ENCODE measurements at places on chromosomes 5 and 9.

GRCh38 chr9:87435189-87435880, 62.3 kb upstream of the DAPK1 start:
- DNase-seq = no peak

DNA sequence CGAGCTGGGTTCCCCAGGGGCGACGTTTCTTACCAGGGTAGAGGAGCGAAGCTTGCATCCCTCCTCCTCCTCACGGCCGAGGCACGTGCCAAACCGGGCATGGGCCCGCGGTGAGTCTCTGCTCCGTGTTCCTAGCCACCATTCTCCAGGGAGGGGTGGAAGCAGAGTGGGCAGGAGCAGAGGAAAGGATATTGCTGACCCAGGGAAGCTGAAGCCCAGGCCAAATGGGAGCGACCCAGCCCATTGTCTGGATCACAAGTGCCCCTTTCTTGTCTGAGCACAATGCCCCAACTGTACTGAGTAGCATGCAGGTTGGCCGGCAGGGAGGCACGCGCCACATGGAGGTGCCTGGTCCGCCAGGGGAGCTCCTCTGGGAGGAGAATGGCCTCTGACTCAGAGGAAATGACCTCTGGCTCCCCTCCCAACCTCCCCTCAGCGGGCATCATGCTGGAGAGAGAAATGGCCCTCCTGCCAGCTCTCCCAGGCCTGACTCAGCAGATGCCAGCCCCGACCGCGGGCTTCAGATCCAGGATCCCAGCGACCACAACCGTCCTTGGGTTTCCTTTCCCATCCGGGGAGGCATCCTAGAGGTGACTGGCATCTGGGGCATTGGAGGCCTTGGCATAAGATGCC, 1.1 kb downstream of the PRR7 start:
- peak; percentile 42 for DNase-seq

GRCh38 chr9:95085036-95085770, 232.3 kb downstream of the FANCC start:
- DNase-seq = no peak

- DNase-seq = peak; percentile 86
These were observed 21.4 kb upstream of the OTULINL start for GRCh38 chr5:14560091-14560595.

DNA sequence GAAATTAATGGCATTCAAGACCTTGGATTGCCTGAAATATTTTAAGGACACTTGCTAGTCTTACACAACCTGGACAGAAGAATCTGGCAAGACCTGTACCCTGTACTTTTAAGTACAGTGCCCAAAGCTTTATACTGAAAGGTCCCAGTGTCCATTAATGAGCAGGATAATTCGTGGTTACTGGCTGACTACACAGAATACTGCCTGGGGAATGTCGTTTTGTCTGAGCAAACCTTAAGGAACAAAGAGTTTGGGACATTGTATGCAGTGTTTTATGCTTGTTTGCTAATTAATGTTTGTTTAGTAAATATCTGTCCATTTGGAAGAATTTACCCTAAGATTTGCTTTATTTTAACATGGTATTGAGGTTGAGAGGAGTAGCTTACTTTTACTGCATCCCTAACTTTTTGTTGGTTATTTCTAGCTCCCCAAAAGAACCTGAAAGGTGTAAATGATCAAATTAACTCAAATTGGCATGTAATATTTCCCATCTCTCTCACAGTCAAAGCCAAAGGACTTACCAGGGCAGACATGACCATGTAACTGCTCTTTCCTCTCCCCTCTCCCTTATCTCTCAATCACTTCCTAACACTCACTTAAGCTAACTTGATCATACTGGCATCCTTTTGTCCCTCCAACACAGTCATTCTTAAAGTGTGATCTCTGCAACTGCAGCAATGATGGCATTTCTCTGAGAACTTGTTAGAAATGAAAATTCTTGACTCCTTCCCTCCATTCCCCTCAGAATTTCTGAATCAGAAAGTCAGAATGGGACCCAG, 15.7 kb downstream of the RANBP3L start:
- no peak for DNase-seq

DNA sequence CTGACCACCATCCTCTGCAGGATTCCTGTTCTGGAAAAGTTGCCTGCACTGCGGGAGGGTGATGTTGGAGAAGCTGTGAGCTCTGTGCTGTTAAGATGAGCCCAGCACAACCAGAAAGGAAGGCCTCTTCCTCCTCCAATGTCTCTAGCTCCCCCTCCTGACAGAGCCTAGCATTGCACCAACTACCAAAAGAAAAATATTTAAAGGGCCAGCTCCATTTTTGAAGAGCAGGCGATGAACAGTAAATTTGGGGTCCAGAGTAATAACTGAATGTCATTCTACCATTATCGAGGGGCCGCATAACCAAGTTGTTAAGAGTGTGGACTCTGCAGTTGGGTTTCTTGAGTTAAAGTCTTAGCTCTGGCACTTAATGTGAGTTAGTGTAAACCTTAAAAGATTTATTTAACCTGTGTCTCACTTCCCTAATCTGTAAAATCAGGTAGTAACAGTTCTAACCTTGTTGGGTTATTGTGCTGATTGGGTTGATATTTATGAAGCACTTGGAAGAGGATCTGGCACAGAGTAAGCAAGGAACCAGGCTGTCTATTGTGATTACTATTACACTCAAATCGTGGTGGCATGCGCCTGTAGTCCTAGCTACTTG, 3.9 kb downstream of the TEX53 start:
- peak; percentile 74 for DNase-seq

- no peak for DNase-seq
These were observed 146.5 kb downstream of the SPATA31D1 start for GRCh38 chr9:82135106-82135505.

GRCh38 chr9:109875495-109876129, 95.6 kb downstream of the PALM2AKAP2 start:
- no peak for DNase-seq

GRCh38 chr9:4119778-4120554, 179.9 kb downstream of the GLIS3 start:
- no peak for DNase-seq

DNA sequence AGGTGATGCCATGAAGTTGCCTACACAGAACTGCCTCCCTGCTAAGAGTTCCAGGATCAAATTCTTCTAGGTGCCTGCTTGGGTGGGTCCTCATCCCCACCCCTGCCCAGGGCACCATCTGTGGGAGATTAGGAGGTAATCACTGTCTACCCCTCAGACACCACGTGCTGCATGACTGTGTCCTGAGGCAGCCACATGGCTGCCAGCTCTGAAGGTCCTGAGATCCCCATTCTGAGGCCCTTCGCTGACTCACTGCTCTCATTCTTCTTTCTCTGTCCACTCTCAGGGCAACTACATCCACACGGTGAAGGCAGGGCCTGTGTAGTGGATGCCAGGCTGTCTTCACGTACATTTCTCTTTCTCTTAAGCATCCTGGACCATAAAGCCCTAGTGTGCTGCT, 222.9 kb upstream of the ANKRD55 start:
- no peak for DNase-seq

DNA sequence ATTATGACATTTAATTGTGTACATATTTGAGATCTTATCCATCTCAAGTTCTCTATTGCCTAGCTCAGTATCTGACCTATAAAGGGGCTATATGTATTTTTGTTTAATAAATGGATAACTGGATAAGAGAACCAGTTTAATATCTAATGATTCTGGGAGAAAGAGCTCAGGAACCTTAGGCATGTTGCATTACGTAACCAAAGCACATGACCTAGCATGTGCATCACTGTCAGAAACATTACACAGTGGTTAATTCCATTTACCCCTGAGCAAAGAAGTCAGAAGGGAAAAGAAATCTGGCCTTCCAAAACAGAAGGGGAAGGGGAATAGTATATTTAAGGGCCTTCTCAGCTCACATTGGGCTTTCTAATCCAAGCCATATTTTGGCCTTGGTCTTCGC, 12.3 kb downstream of the PAPPA start:
- DNase-seq = no peak

DNA sequence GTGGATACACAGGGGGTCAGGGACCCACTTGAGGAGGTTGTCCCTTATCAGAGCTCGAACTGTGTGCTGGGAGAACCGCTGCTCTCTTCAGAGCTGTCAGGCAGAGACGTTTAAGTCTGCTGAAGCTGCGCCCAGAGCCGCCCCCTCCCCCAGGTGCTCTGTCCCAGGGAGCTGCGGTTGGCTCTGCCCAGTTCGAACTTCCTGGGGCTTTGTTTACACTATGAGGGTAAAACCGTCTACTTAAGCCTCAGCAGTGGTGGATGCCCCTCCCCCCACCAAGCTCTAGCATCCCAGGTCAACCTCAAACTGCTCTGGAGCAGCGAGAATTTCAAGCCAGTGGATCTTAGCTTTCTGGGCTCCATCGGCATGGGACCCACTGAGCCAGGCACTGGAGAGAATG, 15.9 kb downstream of the SRD5A1 start:
- no peak for DNase-seq

DNA sequence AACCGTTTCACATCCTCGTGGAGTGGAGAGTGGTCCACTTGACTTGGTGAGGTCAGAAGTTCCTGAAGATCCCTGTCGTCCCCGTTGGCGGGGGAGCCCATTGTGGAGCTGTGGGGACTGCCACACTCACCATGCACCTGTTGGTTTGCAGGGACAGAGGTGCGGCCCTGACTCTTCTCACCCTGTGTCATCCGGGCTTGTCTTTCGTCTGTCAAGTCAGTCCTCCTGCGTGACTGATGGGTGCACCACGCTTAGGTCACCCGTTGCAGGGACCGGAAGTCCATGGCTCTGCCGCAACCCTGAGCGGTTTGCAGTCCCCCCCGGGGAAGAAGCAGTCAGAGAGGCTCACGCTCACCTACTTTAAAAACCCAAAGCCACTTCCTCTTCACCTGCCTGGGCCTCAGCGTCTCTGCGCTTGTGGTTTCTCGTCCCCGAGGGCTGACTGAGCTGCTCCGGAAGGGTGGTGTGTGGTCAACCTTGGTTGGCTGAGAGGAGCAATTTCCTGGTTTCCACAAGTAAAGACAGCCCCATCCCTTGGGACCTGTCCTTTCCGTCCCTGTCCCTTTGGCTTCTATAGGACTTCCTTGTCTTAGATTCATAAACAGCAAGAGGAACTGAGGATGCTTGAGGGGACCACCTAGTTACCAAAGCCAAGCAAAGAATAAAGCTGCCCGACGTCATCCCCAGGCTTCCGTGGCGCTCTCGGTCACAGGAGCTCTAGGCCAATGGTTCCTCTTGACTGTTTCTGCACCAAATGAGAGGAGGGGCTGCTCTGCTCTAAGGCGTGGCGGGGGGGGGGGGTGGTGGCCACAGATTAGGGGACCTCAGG, 53.2 kb downstream of the USP20 start:
- DNase-seq = peak; percentile 75

- DNase-seq = no peak
These were observed 146.6 kb downstream of the MAN2A1 start for GRCh38 chr5:109836280-109836679.

DNA sequence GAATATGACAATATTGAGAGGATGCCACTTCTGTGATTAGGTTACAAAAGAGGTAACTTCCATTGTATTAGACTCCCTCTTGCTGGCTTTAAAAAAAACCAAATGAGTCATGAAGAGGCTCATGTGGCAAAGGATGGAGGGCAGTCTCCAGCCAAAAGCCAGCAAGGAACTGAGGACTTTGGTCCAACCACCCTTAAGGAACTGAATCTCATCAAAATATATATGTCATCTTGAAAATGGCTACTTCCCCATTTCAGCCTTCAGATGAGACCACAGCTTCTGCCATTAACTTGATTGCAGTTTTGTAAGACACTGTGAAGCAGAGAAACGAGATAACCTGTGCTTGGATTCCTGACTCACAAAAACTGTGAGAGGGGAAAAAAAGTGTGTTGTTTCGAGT, 15.5 kb upstream of the TRIM32 start:
- no peak for DNase-seq

DNA sequence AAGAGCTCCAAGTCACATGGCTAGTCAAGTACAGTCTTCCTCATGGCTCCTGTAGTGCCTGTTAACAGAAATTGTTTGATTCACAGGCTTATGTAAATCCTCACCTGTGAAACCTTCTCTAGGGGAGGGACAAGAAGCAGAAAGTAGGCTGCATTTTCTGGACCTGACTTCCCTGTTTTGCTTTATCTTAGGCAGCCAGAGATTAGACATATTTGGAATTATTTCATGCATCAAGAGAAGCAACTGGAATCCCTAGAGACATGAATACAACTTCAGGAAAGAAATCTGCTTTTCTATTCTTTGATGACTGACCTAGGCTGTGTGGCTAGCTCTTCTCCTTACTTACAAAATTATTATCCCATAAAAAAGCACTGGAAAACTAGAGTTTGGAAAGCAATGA, 52.3 kb downstream of the CAST start:
- peak; percentile 64 for DNase-seq

DNA sequence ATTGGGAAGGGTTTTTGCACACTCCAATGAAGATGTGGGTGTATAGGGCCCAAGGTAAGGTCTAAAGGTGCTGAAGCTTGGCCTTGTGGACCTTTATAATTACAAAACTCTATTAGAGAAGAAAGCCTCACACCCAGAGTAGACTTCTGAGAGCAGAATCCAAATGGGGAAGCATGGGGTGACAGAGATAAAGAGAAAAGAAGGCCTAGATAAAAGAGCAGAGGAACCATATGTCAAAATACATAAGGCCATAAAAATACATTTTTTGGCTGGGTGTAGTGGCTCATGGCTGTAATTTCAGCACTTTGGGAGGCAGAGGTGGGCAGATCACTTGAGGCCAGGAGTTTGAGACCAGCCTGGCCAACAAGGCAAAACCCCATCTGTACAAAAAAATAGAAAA, 27.4 kb upstream of the TCERG1 start:
- DNase-seq = no peak

- no peak for DNase-seq
These were observed 108.1 kb downstream of the GABBR2 start for GRCh38 chr9:98600631-98601030.

- DNase-seq = no peak
These were observed 3.8 kb upstream of the TJP2 start for GRCh38 chr9:69170231-69170630.

Data from small intestine (tissue), 16 donors.